WERI-Rb-1 (cell line): ENCODE measurements at places on chromosomes 16 and 17.

DNA sequence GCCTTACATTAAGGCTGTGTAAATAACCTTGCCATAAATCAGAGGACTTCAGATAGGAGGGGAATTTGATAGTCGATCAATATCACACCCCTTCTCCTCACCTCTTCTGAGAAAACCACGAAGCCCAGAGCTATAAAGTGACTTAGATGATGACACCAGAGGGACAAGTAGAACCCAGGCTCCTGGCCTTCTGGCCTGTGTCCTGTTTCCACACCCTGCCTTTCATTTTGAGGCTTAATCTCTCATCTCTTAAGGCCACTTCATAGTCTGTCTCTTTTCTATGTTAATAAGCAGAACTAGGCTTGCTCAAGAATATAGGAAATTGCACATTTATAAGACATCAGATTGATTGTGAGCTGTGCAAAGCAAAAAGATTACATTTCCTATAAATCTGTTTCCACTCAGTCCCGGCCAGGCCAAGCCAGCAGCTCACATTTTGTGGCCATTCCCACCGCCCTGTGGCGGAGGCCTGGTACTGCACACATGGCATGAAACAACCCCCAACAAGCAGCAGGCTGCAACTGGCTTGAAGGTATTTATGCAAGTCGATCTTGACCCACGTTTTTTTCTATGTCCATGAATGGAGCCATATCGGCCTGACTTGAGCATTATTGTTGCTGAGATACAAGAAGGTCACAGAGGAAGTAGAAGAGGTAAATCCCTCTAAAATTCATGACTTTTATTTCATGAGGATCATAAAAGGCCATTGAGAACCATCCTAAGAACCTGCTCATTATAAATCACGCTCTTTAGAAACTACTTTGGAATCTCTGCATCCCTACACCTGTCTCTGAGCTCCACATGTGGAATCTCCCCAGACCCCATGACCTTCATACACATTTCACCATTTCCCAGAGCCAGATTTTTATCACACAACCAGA lies 93.7 kb downstream of the PMP22 start:
- peak; percentile 83 for DNase-seq

- DNase-seq: no peak
Observed at GRCh38 chr17:10499950-10500349, 18.4 kb downstream of the MYH1 start.

- no peak for DNase-seq
Observed at GRCh38 chr16:86755571-86756006, 177.2 kb downstream of the FOXL1 start.

DNA sequence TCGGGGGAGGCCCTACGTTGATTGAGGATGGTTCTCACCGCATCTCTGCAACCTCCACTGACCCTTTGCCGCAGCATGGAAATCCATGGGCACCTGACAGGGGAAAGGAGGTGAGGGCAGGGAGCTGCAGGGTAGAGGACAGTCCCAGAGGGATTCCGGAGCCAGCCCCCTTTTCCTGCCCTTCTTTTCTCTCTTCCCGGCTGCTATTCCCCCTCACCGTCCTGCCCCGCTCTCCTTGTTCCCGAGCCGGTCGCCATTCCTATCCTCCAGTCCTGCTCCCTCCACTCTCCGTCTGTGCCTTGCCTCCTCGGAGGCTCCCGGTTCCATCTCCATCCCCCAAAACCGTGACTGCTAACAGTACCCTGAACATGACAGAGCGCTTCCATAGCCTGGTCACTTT lies 4.8 kb downstream of the SPATA32 start:
- DNase-seq: no peak

- no peak for DNase-seq
Observed at GRCh38 chr17:45294506-45294905, 22.3 kb downstream of the MAP3K14 start.

DNA sequence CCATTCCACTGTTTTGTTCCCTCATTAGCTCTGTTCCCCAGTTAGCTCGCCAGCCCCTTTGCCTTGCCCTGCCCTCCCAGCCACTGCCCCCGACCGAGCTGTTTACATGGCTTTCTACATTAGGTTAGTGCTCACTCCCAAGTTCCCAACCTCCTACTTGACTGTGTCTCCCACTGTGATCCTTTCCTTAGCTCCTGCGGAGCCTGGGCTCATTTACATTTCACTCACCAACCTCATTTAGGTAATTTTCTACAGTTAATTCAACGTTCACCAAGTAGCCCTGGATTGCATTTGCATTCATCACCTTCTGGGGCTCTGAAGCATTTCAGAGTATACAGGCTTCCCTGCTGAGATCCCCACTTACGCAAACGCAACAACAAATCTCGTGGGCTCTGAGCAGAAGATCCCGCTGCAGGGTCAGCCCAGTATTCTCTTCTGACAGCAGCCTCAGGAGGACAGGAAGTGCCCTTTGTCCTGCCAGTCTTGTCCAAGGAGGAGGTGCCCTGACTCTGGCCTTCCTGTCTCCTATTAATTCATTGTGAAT lies 325.8 kb upstream of the CCL2 start:
- no peak for DNase-seq

DNA sequence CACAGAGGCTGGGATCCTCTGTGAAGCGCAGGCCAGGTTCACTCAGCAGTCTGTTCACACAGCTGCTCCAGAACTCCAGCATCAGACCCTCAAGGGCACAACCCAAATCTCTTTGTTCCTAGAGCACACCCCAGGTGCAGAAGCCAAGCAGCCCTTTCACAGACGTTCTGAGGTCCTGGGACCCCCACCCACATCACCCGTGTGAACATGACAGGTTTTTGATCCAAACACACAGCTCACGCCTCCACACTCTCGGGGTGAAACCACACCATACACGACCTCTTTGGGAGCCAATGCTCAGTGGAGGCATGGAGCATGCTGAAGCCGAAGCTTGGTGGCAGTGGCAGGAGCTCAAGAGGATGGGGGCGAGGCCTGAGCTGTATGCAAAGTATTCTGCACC lies 97.4 kb downstream of the ZNF778 start:
- no peak for DNase-seq
